ENCODE measurements at places on chromosomes 6 and 20.

- no peak for DNase-seq
Observed at GRCh38 chr20:21564127-21564773, 50.4 kb upstream of the NKX2-2 start.

DNA sequence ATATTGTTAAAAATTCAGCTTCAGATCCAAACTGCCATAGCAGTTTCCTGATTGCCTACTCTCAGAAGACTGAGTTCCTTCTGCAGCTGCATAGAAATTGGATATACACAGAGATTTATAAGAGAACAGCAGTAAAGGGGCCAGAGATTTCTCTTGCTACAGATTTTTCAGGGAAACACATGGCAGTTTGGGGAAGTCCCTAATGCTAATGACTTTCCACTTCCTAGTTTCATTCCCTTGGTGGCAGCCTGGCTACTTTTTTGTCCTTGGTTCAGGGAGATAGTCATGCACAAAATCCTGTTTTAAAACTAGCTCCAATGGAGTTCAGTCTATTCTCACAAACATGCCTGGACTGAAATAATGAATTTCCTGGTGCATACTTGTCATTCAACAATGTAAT, 125.3 kb upstream of the PLCB4 start:
- DNase-seq: no peak

DNA sequence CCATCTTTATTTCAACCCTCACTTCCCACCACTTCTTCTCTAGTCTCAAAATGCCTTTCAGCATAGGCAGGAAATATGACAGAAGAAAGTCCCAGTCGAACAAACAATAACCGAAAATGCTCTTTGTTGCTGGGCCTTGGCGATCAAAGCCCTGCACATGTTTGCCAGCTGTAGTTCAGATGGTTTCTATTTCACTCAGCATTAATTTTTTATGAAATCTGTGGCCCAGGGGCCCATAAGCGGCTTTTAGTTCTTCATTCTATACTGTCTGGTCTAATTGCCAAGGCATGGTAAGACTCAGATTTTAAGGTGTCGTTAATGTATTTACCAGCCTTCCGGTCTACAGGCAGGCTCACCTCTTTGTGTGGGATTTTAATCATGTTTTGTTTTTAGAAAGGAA, 10.9 kb upstream of the F13A1 start:
- no peak for DNase-seq

DNA sequence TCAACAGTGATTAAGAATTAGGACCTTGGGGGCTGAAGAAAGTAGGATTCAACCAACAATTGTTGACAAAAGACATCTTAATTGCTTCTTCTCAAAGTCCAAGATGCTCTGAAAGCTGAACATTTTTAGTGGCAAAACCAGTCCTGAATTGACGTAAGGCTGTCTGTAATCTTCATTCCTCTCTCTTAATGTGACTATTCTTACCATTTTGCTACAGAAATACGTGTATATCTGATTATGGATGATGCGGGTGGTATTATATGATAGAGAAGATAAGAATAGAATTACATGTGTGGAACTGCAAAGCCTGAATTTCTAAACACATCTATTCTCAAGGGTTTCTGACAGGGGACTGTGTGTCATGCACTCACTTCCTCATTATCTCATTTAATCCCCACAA, 130.3 kb upstream of the SASH1 start:
- DNase-seq: no peak

DNA sequence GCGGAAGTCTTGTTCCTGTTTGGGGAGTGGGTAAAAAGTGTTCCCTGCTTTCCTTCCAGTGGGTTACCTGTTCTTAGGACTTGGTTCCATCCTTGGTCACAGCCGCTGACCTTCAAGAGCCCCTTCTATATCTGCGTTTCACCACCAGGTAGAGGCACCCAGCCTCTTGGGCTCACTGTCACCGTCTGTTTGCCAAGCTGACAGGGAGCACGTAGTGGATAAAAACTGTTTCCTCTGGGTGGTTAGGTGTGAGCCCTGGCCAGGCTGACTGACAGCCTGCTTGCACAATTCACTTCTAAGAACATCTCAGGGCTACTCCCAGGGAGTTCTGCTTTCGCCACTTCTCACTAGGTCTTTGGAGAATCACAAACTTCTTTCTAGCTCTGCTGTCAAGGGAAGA, 1.8 kb upstream of the JPH2 start:
- DNase-seq: no peak

GRCh38 chr20:33701629-33702450, 15.7 kb upstream of the E2F1 start:
- DNase-seq: no peak

DNA sequence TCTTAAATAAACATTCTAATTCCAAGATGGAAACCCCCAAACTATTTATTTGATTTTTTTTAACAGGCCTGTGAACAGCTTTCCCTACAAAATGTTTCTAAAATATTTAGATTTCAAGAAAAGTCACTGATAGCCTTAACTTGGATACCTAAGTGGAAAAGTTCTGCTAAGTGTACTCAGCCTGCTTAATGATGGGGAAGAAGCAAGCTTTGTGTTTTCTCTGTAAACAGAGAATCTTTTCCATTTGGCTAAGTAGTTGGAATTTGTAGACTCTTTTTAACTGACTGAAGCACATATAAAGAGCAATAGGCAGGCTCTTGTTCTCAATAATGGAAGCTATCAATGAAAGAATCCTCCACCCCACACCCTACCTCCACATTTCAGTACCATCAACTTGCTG, 108.2 kb downstream of the KIF6 start:
- no peak for DNase-seq

- no peak for DNase-seq
Observed at GRCh38 chr20:50496773-50497385, 13.3 kb upstream of the PTPN1 start.

- DNase-seq: peak; percentile 38
Observed at GRCh38 chr6:28943557-28944411, 20.0 kb upstream of the TRIM27 start.

DNA sequence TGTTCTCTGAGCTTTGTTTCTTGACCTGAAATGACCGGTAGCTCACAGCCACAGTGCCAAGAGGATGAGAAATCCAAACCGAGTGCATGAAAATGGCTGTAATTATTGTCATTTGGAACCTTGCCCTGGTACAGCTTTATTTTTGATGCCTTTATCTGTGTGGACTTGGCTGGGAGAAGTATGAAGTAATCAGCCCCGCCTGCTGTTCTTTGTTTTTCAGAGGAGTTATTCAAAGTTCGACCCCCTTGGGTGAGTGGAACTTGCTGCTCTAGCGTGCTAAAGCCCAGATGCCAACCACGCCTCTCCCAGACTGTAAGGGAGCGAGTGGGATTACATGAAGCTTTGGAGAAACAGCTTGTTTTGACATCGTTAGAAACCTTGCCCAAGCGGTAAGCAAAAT, 48.3 kb downstream of the ECT2L start:
- DNase-seq: no peak

GRCh38 chr6:166683477-166683876, 56.4 kb upstream of the RPS6KA2 start:
- no peak for DNase-seq

- DNase-seq: no peak
Observed at GRCh38 chr6:2021713-2022125, 223.7 kb downstream of the GMDS start.

GRCh38 chr6:24283043-24283985, 74.5 kb downstream of the DCDC2 start:
- no peak for DNase-seq

- no peak for DNase-seq
Observed at GRCh38 chr6:22682979-22683378, 113.6 kb downstream of the HDGFL1 start.

GRCh38 chr6:82013561-82014530, 233.7 kb downstream of the IBTK start:
- no peak for DNase-seq

- no peak for DNase-seq
Observed at GRCh38 chr6:41327177-41327576, 8.2 kb upstream of the NCR2 start.

- DNase-seq: no peak
Observed at GRCh38 chr20:37347347-37347823, 1.4 kb downstream of the SRC start.

DNA sequence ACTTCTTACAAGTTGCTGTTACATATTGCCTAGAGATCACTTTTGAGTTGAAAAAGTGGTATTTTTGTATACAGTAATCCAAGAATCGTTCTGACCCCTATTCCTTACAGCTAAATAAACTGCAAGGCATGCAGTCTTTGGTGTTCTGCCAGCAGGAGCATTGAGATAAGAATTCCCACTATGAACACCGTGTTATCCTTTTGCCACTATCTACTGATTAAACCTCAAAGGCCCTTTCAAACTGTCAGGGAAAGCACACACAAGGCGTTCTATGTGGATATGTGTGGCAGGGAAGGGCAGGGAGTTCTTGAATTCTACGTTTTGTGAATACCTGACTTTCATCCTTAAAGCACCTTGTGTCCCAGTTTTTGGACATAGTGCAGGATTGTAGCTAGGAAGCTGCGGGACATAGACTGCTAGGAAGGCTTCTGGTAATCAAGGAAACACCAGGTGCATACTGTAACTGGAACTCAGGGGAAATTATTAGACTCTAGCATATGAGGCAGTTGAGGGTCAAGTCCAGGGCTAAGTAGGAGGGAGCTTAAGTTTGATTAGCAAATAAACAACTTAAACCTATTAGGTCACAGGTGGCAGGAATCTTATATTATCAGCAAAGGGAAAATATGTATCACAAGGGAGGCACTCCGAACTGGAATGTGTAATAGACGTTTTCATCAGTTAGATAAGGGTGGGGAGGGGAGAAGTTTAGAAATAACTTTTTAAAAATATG, 506.6 kb downstream of the RNF144B start:
- no peak for DNase-seq

DNA sequence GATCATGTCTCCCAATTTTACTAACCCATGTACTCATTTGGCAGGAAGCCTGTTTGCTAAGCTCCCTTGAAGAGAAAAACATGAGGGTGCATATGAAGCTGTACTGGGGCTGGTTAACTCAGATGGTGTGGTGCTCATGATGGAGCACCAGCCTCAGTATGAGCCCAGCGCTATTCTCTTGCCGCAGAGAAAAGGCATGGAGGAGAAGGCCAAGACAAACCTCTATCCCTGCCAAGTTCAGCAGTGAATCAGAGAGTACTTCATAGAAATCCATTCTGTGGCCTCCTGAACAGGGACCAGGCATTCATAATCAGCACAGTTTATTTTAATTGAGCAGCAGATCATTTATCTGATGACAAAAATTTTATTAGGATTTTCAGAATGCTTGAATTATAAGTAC, 398.1 kb downstream of the LMBRD1 start:
- DNase-seq: no peak

- DNase-seq: no peak
Observed at GRCh38 chr6:109340811-109341210, 41.5 kb downstream of the CD164 start.

DNA sequence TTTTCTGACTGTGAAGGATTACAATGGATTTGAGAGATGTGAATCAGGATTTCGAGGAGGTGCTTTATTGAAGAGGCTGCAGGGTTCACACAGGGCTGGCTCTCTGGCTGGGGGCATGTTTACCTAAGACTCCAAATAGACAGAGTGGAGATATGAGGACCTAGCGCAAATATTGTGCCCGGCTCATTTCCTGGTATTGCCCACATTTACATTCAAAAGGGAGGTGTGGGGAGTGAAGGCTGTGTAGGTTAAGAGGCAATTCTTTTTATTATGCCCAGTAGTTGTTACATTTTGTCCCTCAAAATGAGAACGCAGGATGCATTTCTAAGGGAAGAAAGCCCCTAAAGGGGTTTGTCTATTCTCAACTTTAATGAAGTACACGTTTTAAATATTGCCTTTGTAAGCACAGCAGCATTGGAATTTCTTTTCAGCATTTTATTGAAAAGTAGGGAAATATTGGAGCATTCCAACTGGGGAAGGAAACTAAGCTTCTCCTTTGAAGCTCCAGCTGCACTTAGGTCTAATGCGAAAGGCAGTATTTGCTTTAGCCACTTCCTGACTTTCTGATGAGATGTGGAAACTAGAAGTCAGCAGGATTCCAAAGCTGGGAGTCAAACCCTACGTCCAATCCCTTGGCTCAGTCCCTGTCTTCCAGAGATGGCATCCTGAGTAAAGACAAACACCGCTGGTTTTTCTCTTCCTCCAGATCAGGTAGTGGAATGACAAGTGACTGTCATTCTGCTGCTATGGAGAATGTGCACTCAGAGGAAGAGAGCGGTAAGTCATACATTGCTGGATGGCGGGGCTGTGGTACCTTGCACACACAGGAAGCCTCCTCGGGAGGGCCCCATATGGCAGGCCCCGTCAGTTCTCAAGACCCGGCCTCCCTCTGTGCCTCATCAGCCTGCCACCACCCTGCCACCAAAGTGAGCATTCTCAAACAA, 70.7 kb downstream of the MYB start:
- no peak for DNase-seq

Data from activated gamma-delta T cell treated with Interleukin-2 at 50 U/mL for 16 hours (primary cell).